ENCODE measurements at places on chromosomes 6 and 20.

DNA sequence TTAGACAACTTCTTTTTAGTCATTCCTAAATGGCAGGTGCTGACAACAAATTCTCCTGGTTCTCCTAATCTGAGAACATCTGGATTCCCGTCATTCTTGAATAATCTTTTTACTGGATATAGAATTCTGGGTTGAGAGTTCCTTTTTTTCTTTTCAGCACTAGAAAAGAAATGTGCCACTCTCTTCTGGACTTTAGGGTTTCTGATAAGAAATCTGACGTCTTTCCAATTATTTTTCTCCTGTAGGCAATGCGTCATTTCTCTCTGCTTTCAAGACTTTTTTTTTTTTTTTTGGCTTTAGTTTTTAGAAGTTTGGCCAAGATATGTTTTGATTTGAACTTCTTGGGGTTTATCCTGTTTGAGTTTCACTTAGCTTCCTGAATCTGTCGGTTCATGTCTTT lies 66.1 kb upstream of the RNF24 start:
- DNase-seq = no peak

DNA sequence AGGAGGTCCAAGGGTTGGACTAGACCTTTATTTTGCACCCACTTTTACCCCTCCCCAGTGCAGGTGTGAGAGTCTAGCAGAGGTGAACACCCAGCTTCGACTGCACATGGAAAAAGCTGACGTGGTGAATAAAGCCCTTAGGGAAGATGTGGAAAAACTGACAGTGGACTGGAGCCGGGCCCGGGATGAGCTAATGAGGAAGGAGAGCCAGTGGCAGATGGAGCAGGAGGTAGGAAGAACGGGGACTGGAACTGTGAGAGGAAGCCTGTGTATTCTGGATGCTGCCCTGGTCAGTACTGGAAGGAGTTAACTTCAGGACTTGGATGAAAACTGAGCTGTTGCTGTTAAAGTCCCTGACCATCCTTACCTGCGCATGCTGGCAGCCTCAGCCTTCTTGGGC lies 10.6 kb downstream of the CEP250 start:
- no peak for DNase-seq

- peak; percentile 41 for DNase-seq
Measured at GRCh38 chr6:54010340-54011276, 100.6 kb upstream of the MLIP start.

DNA sequence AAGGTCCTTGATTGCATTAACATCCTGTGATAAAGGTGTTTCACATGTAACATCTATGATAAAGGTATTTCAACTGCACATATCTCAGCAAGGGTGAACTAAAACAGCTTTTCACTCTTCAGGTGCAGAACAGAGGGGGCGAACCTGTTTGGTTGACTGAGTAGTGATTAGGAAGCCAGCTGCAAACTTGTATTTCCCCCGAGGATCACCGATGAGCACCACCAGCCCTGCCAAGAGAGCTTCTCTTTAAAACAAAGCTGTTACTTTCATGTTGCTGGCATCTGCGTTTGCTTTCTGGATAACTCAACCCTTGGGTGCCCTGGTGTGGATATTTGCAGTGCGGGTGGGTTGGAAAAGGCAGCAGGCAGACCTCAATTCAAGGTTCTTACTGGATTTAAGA lies 39.6 kb downstream of the JAG1 start:
- DNase-seq = no peak

DNA sequence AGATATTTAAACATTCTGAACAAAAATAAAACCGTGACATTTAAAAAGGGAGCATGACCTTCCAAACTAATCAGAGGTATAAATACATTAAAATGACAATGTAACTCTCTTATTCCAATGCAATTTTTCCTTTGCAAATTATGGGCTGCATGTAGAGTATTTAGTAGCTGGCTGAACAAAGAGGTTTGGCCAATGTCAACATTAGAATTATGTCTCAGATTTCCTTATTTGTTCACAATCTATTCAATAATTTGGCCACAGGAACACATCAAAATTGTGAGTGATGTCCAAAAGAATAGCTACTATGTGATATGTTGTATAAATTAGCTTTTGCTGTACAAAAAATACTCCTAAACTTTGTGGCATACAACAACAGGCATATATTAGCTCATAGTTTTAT lies 580.0 kb upstream of the MARCKS start:
- no peak for DNase-seq

DNA sequence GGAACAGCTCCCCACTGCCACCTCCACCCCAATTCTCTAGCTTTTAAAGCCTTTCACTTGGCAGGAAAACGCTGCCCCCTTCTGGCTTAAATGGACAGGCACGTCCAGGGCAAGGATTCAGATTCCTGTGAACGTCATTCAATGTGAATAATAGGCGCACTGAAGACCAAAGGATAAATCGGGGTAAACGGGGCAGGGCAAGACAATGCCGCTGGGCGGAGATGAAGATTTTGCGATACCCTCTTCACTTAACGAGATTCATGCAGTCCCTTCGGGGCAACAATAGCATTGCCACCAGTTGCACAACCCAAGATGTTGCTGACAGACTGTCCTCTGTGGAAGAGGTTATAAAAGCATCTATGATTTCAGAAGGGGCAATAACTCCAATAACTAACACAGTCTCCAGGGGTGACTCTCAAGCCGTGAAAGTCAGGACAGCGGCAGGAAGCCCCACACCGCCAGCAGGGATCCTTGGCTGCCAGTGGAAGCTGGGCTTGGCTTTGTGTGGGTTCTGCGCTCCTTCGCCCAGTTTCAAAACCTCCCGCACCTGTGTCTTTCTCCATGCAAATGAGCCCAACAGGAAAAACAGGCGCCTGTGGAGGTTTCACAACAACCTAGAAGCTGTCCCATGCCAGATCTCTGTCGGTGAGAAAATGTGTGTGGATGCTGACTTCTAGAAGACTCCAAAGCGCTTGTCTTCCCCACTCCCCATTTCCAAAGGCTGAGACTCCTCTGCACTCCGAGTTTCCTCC lies 291.8 kb downstream of the BMP7 start:
- peak; percentile 46 for DNase-seq

- no peak for DNase-seq
Measured at GRCh38 chr6:157773248-157773773, 49.7 kb upstream of the SNX9 start.

- no peak for DNase-seq
Measured at GRCh38 chr6:113620386-113620785, 236.8 kb upstream of the MARCKS start.

DNA sequence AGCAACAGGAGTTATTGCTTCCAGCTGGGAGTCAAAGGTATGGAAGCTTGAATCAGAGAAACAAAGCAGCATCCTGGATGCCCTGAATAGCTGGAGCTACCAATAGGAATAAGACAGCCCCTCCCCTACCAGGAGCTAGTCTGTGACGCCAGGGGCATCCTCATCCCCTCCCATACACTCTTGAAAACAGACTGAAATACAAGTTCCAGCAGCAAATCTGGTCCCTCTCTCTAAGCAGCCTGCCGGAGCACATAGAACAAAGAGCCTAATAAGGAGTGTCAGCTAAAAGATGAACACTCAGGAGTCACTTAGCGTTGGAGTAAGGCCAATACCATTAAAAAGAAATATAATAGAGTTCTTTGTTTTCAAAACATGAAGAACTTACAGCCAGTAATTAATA lies 25.6 kb downstream of the FILIP1 start:
- no peak for DNase-seq
